ENCODE measurements at places on chromosomes 2 and 18.

DNA sequence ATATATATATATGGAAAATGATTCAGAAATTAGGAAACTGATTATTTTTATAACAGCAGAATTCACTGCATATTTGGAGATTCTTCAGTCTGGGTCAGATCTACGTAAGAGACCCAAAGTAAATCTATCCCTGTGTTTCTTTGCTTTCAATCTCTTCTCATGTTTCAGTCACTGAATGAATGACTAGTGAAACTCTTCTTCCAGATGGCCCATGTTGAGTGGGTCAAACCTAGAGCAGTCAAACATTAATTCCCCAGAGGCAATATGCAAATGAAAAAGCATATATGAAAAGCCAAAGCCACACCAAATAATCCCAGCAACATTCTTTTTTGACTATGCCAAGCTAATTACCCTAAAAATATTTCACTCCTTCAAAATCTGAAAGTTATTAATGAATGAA, 317.3 kb downstream of the RBM43 start:
- DNase-seq, result no peak

DNA sequence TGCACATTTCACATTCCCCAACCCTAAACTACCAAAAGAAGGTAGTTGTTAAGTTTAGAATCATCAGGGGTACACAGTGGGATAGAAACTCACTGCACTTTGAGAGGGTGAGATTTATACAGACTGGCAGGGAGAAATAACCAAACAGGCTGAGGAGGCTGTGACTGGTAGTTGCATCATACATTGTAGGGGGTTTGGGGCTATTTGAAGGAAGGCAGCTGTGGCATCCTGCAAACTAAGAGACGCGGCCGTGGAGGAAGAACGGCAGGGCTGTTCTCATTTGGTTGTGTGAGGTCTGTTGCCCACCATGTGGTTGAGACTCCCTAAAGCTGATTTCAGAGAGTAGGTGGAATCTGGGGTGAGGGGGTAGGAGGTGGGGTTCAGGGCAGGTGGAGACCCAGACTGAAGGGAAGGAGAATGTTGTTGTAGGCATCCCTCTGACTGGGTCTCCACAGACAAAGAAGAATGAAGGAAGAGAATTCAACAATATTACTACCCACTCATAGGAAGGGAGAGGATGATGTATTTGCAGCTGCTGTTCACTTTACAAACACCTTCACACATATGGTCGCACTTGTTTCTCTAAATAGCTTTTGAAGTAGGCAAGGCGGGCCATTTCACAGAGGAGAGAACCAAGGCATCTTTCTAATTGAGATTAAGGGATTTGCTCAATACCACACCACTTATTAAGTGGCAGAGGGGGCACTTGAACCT, 170.9 kb upstream of the SIX2 start:
- DNase-seq, result no peak

DNA sequence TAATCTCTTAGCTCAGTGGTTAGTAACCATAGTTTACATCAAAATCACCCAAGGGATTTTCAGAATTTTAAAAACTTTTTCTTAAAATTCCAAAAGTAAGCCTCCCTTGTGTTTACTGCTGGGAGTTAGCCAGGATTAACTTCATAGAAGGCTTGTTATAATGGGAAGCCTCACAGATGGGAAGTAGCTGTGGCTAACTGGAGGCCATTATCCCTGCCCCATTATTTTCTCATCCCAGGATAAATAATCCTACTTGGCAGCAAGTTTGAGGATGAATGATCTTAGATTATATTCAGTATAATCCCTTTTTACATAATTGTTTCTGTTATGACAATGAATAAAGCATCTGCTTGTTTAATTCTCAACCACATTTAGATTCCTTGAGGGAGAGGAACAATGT, 25.5 kb downstream of the PLEK start:
- DNase-seq, result no peak

- no peak for DNase-seq
Measured at GRCh38 chr2:200159357-200159707, 147.2 kb upstream of the SPATS2L start.

GRCh38 chr2:236180076-236180816, 12.1 kb upstream of the GBX2 start:
- no peak for DNase-seq

- DNase-seq, result no peak
Measured at GRCh38 chr2:177714704-177715103, 322.1 kb downstream of the AGPS start.

GRCh38 chr2:166106431-166107015, 21.3 kb downstream of the SCN1A start:
- no peak for DNase-seq

DNA sequence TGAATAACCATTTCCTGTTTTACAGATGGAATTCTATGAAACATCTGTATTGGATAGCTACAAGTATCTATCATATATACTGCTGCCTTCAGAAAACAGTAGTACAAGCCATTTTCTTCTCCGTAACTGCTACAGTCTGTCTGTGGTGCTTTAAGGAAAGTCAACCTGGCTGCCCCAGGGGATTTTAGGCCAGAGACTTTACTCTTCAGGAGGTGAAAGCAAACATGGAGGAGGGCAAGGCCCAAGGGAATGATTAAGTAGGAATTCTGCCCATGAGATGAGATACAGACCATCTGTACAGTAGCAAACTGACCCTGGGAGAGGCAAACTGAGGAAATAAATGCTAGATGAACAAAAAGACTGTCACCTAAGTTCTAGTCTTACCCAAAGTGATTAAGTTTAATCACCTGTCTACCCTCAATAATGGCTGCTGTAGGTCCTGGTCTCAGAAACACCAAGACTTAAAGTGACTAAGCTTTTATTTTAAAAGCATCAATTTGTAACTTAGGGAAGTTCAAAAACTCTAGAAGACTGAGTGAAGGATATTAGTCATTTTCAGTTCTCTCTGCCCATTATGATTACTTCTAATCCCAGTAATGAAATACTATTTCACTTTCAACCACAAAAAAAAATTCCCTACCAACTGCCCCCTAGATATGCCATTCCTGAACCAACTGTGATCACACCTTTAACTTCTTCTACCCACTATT, 14.8 kb downstream of the MBD2 start:
- no peak for DNase-seq

GRCh38 chr2:78439122-78439521, 586.4 kb upstream of the REG3G start:
- no peak for DNase-seq

- no peak for DNase-seq
Measured at GRCh38 chr2:203893401-203893800, 25.8 kb downstream of the CTLA4 start.

DNA sequence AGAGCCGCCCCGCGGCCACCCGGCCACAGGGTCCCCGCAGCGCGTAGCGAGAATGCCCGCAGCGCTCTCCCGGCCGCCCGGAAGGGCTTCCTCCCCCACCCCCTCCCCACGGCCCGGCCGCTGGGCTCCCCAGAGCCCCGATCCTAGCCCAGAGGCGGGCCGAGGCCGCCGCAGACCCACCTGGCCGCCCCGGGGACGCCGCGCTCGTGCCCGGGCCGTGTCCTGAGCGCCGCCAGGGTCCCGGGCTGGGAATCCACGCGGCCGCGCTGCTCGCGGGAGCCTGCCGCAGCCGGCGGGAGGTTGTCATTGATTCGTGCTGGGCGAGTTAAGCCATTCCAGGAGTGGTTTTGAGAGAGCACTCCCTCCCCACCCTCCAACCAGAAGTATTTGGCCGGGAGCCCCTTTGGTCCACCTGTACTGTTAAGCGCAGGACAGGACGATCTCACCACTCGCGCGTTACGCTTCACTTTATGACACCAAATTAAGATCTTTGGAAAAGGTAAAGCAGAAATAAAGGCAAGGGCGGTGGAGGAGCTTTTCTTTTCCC, 206.4 kb upstream of the SMAD2 start:
- DNase-seq, result no peak

GRCh38 chr2:61420991-61421544, 49.8 kb downstream of the USP34 start:
- DNase-seq, result no peak

DNA sequence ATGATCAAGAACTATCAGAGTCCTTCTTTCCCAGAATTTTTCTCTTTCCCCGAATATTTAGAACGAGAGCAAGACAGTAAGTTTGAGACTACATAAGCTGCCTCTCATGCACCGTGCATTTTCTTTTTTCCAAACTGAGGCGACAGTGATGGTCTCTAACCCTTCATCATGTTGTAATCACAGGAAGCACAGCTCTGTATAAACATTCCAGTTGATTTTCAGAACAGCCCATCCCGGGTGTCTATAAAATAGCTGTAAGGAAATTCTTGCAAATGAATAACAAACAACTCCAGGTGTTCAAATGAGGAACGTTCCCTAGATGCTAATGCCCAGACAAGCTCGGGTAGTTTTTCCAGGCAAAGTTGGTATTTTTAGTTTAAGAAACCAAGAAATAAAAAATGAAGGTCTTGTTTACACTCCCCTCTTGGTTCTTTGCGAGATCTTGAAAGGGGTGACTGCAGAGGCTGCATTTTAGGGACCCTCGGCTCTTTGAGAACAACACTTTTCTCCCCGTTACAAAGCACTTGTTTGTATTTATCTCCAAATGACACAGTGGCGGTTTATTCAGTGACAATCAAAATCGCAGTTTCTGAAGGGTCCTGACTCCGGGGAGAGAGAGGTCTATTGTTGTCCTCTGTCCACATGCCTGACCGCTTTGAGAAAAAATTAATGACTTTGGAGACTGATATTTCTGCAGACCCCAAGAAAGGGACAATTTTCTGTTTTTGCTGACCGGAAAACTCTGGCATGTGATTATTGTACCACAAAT, 101.1 kb upstream of the NCK2 start:
- no peak for DNase-seq

DNA sequence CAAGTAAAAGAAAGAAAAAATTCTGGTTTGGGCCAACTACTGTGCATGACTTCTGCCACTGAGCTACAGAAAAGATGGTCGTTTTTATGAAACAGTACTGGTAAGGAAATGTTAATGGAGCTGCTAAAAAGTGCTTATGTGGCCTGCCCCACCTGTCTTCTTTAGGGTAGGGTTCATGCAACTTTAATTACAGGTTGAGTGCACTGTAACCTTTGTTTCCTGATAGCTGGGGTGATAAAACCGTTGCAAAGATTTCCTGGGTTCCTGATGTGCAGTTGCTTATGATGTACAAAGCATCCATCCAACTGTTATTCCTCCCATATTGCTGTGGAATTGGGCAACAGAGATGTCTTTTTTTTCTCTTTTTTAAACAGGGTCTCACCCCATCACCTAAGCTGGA, 34.3 kb upstream of the PUM2 start:
- no peak for DNase-seq

DNA sequence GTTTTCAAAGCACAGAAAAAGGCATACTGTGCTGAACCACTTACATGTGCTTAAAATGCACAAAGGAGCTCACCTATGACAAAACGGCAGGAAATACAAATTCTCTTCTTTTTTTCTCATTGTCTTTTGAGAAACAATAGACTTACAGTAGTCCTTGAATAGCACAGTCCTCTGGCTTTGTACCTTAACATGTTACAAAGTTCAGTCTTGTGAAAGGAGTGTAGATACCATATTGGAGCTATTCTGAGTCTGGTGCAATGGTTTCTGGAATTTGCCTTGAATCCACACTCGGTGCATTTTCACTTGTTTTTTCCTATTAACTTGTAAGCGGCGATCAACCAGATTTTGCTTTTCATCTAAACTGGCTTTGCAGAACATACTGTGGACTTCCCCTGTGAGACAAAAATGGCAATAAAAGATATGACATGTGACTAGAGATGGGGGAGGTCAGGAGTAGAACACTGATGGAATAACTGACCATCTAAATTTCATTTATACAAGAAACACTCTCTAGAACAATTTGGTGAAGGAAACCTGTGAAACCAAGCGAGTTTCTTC, 109.7 kb downstream of the METTL8 start:
- no peak for DNase-seq

- DNase-seq, result no peak
Measured at GRCh38 chr2:147482111-147482895, 362.5 kb upstream of the ACVR2A start.

- no peak for DNase-seq
Measured at GRCh38 chr2:240111253-240111652, 24.9 kb downstream of the COPS9 start.

GRCh38 chr2:151302879-151303278, 13.4 kb upstream of the NMI start:
- no peak for DNase-seq

DNA sequence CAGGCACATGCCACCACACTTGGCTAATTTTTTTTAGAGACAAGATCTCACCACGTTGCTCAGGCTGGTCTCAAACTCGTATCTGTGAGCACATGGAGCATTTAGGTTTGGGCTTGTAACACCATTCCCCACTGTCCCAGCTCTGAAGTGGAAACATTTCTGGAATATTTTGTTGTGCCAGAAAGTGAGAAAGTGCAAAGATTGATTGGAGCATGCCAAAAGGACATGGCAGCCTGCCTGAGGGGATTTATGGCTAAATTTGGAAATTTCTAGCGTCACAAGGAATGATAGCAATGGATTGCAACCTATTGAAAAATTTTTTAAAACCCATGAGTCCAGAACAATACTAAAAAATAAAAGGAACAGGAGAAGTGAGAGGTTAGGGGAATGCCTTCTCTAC, 136.8 kb downstream of the ESCO1 start:
- DNase-seq, result no peak

DNA sequence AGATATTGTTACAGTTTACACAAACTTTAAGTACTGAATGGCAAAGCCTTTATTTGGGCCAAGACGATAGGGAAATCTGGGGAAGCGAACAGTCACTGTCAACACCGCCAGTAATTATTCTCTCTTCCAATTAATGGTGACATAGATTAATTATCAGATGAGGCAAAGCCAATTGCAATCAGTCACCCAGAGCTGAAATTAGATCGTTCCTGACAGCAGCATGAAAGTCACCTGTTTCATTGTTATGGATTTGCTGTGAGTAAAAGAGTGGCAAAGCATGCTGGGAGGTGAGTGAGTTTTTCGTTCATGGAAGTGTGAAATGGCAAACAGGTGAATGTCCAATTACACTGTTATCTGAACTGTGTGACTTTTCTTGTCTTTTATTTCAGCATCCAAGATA, 164.8 kb upstream of the KLHL14 start:
- no peak for DNase-seq

DNA sequence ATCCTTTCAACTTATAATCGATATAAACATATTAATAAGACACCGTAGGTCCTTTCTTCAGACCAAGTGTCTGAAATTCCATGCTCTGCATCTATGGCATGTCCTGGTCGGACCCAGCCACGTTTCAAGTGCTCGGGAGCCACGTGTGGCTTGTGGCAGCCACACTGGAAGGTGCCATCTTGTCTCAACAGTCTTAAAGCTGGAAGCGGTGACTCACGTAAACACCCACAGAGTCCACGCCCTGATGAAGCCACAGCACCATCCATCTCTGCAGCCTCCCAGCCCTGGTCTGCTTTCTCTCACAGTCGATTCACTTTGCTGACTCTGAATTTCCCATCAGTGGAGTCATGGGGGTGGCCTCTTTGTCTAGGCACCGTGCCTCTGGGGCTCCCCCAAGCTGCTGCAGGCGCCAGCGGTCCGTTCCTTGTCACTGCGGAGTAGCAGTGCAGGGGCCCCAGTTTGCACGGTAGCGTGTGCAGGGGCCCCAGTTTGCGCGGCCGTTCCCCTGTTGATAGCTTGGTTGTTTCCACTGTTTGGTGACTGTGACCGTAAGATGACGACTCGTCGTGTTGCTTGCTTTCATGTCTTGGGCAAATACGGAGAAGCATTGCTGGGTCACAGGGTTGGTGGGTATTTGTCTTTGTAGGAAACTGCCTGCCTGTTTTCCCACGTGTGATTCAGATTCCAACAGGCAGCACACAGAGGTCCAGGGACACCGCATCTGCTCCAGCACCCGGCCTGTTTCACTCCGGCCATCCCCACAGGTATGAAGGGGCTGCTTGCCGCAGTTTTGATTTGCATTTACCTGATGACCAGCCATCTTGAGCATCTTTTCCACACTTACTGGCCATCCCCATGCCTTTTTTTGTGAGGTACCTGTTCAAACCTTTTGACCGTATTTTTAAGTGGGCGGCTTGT, 240.3 kb downstream of the HDAC4 start:
- no peak for DNase-seq

Data from stimulated activated CD4-positive, alpha-beta T cell treated with anti-CD3 and anti-CD28 coated beads, Interleukin-12 subunit alpha, Interleukin-12 subunit beta, amount 100 ng/mL, for 24 hours (primary cell).